ENCODE measurements at places on chromosomes 12 and 14.

DNA sequence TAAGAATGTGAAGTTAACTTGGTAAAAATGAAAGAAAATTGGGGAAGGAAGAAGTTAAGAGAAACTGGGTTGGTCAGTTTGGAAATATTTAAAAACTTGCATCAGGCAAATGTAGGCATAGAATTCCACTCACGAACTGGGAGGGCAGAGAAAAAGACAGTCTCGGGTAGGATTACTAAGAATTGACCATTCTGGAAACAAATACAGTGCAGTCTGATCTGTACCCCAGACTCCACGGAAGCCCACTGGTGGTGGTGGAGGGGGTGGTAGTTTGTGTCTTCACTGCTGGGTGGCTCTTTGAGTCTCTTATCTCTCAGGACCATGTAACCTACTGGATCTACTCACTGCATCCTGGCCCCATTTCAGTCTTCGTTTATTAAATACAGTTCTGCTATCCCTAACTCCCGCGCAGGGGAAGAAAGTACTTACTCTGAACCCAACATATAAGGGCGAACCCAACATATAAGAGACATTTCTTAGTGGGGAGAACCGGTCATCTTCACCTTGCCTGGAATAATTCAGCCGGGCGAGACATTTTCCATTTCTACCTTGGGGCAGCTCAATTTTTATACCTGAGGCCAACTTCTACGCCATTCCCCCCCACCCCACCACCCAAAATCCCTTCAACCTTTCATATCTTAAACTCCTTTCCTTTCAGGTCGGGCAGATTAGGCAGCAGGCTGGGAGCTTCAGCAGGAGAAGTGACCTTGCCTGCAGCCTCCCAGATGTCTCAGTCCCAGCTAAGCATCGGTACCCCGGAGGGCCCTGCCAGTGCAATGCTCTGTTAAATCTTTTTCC lies 1.7 kb downstream of the SLC2A3 start:
- no peak for DNase-seq

DNA sequence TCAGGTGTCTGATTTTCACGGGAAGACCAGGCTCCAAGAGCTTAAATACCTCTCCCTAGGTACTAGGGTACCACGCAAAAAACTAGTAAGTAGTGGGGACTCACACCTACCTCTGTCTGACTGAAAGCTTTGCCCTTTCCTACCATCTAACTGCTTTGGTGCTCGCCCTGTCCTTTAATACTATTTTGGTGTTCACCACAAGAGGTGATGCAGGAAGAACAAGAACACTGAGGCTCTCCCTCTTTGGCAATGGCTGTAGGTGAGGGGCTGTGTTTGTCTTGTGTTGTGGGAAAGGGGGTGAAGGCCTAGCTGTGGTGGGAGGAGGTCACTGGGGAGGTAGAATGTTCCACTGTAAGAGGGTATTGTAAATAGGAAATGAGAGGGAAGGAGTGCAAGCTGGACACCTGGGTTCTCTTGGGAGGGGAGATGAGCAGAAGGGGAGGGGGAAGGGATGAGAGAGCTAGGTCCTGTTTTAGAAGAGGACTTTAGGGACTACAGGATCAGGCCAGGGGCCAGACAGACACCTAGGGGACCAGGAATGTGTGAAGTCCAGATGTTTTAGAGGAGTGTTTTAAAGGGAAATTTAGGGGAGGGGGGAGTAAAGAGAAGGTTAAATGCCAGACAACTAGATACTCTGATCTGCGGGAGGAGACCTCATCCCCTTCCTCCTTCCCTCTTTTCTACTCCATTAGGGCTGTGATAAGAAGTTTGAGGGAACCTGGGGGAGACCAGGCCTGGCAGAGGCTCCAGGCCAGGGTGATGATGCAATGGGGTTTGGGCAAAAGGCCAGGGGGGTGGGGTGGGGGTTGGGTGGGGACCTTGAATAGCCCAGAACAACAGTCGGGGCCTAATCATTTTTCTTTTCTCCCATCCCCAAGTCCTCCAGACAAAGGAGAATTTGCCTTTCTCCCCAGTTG lies 2.1 kb downstream of the ITGA5 start:
- no peak for DNase-seq

GRCh38 chr14:64930085-64930843 lies 12.3 kb downstream of the GPX2 start:
- no peak for DNase-seq

GRCh38 chr12:100875156-100875555 lies 80.6 kb downstream of the ANO4 start:
- DNase-seq, result no peak

DNA sequence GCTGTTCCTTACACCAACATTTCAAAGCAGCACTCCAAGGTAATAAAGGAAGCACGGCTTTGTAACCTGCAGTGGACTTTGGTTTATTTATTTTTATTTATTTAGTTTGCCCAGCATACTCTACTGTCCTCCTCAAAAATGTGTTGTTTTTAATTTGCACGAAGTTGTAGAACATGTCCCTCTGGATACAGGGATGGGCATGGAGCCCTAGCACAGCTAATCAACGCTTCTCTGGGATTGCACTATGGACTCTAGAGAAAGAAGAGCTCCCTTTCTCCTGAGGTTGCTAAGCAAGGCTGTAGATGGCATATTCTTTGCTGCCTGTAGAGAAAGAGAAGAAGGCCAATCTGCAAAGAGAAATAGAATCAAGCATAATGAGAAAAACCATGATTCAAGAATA lies 5.9 kb upstream of the ANAPC5 start:
- no peak for DNase-seq

- DNase-seq, result no peak
Measured at GRCh38 chr12:68609998-68610369, 715 bp upstream of the RAP1B start.

DNA sequence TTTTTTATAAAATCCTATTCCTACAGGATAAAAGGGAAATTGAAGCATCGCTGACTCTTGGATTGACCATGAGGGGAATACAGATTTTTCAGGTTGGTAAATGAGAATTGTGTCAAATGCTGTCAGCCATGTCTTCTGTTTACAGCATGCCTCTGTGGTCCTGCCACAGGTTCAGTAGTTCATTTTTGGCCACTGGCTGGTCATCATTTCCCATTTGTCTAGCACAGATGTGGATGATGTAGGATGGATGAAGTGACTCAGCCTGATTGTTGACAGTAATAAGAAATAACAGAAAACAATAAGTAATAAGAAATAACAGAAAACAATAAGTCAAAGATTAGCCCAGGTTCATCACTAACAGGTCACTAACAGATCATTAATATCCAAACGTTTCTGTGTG lies 59.8 kb downstream of the FRMD6 start:
- DNase-seq, result no peak

DNA sequence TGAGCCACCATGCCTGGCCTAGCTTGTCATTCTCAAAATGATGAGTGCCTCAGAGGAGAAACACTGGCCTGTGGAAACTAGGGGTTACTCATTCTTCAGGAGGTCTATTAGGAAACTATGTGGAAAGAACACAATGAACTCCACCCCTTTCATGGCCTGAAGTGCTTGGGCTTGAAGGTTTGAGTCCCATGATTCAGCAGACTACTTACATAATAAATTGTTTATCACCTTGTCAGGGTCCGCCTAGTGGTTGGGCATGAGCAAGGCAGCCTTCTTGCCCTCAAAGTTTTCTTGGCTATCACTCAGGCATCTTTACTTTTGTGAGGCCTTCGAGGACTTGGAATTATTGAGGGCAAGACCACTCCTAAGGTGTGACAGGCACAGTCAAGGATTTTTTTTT lies 251.2 kb downstream of the ACSS3 start:
- no peak for DNase-seq
